ENCODE measurements at places on chromosomes 3 and 15. TPM values are rescaled to one million over a fixed set of nuclear protein-coding genes. Genes with fewer than 3 reads are reported as not detected.

GRCh38 chr3:189961522-189962161 lies 159.1 kb downstream of the P3H2 start:
- peak; percentile 77 for DNase-seq

GRCh38 chr3:51678186-51678585 lies 7.1 kb downstream of the TEX264 start:
- DNase-seq: no peak

DNA sequence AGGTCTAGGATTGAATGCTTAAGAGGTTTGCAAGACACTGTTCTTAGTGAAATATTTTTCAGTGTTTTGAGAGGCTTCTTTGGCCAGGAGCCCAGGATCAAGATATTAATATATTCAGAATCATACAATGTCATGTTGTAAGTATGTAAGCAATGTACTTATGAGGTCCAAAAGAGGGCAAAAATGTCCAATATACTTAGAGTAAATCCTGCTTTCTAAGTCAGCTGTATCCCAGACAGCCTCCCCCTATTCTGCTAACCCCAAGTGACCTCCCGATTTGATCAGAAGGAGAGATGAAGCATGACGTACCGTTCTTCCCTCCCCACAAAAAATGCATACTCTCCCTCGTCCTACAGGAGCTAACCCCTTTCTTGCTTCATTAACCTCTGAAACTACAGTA lies 70.9 kb downstream of the CHAC1 start:
- DNase-seq: no peak

DNA sequence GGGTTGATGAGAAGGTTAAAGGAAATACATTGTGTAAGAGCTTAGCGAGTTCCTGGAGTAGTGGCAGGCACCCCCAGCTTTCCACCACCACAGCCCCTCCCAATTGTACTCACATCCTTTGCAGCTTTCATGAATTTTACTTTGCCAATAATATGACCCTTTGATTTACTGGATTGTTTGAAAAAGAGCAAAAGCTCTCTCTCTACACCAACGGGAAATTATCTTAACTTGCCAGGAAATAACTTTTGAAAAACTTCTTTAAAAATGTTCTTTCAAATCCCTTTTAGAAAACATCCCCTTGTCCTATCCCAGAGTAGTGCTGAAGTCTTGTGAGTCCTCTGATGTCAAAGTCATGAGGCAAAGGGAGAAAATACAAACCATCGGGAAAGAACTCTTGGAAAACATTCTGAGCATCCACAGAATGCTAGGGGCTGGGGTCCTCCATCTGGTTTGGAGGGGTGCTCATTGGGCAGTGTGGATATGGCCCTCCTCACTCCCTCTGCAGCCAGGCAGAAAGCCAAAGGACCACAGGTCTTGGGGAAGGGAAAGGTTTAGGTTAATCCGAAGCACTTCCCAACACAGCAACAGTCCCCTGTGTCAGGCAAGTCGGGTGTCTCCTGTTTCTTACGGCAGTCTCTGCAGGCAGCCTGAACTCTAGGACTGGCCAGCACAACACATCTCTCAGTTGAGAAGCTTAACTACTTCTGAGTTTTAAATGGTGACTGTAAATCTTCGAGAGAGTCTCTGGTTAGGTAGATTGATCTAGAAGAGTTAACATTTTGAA lies 36.5 kb downstream of the BOC start:
- DNase-seq: peak; percentile 62

DNA sequence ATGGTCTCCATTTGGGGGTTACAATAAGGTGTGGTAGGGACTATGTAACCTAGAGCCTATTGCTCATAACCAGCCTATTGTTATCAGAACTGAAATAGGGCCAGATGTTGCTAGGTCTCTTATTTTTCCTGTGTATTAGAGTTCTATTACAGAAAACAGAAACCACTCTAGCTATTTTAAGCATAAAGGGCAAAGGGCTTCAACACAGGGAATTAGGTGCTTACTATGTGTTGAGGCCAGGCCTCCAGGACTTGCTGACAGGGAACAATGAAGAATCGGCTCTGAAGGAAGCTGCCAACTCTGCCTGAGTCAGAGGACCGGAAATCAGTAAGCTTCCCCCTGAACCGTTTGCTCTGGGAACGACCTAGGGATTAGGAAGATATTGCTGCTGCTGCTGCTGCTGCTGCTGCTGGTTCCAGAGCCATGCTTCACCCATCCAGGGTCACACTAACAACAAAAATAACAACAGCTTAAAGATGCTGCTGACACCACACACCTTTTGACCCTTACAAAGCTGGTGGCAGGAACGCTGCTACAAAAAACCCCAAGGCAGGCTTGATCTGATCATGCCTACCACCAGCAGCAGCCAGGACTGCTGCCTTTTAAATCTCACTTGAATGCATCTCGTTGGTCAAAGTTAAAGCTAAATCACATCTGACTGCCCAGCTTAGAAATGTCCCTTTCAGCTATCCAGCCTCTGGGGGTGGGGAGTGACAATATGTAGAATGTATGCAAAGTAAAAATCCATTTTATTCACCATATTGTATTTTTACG lies 276.9 kb upstream of the IL12A start:
- DNase-seq: peak; percentile 53

DNA sequence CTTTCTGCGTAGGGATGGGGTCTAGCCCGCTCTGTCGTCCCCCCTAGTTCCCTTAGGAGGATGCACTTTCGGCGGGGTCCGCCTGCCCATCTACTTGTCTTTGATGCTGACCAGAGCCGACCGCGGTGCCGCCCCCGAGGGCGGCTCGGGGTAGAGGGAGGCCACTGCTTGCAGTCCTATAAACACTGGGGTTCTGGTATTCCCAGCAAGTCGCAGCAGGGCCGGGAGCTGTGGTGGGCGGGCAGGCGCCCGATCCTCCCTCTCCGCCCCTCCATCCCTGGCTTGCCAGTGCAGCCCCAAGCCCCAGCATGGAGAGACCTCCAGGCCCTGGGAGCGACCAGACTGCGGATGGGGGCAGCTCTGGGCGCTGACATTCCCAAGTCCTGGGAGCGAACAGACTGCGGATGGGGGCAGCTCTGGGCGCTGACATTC lies 830 bp downstream of the SEMA4B start:
- DNase-seq: no peak

DNA sequence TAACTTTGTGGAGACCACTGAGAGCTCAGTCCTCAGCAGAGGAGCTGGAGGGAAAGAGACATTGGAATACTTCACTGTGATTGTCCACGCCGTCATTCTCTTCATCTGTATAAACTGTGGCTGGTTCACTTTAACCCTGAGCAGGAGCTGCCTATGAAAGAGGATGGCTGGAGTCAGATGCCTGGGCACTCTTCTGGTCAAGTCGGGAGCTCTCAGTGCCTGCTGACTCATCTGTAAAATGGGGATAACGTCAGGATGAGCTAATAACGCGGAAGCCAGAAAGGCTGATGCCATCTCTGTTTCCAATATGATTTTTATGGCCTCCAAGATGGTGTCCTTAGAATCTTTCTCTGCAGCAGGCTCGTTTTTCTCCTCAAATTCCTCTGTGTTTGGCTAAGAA lies 51.6 kb upstream of the MRPS22 start:
- DNase-seq: no peak

DNA sequence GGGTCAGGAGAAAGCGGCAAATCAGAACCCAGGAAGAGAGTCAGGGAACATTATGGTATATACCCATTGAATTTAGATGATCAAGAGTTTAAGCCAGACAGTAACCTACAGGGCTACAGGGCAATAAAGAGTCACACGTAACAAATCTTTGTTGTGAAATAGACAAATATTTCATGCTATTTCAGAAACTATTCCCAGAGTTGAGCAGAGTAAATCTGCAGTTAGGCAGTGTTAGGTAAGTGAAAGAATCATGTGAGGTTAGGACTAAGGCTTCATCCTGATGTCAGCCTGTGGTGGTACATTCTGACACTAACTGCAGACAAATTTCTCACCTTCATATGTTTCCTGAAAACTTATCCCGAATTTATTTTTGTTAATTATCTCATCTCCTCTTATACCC lies 153.0 kb downstream of the UBE2E2 start:
- DNase-seq: no peak

Gene ZNF280D
- total RNA-seq: 70.9 TPM

Gene TM4SF18
- total RNA-seq: 14.4 TPM

Gene SENP8
- total RNA-seq: 5.6 TPM

Gene PAQR9
- not detected for total RNA-seq

Gene GPR62
- not detected for total RNA-seq

Gene MST1R
- under 0.01 TPM for total RNA-seq

All from uterus (tissue), 4 donors.